ENCODE measurements at places on chromosomes 12 and 14.
A peak's percentile ranks its signal among the peaks of the same experiment; 100 is the strongest.

DNA sequence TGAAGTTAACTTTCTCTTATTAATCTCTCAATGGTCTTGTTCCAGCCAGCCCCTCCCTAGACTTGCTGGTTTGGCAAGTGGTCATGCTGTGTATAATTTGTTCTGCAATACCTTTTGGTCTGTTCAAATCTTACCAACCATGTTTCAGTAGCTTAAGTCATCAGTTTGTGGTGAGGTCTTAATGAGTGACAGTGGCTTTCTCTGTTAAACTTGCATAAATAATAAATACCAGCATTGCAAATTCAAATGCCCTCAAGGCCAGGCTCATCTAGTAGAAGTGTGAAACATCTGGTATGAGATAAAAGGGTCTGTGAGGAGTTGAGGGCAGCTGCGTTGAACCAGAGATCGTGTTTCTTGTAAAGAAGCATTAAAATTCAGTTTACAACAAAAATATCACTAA lies 319.5 kb downstream of the TMEM117 start:
- DNase-seq: no peak

DNA sequence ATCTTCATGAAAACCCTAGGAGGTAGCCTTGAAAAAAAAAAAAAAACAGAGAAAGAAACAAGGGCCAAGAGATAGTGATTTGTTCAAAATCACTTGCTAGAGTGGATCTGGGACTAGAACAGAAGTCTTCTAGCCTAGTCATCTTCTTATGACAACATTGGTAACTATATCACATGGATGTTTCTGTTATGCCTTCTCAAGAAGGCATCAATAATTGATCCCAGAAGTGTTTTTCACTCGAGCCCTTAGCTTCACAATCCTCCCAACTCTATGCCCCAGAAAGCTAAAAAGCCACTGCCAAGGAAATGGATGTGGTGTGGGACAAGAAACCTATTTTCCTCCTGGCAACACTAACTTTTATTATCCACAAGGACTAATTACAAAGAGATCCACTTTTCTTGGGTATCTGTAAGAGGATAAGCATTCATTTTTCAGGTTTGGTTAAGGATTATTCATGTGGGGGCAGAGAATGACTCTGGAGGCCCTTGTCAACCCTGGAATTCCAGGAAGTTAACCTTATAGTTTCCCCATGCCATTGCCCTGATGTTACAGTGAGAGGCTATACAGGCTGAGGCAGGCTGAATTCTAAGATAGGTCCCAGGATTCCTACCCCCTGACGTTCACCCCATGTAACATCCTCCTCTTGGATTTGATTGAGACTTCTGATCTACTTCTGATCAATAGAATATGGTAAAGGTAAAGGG lies 67.7 kb upstream of the CPM start:
- DNase-seq: no peak

- DNase-seq: no peak
Observed at GRCh38 chr12:6292606-6293005, 17.9 kb upstream of the PLEKHG6 start.

DNA sequence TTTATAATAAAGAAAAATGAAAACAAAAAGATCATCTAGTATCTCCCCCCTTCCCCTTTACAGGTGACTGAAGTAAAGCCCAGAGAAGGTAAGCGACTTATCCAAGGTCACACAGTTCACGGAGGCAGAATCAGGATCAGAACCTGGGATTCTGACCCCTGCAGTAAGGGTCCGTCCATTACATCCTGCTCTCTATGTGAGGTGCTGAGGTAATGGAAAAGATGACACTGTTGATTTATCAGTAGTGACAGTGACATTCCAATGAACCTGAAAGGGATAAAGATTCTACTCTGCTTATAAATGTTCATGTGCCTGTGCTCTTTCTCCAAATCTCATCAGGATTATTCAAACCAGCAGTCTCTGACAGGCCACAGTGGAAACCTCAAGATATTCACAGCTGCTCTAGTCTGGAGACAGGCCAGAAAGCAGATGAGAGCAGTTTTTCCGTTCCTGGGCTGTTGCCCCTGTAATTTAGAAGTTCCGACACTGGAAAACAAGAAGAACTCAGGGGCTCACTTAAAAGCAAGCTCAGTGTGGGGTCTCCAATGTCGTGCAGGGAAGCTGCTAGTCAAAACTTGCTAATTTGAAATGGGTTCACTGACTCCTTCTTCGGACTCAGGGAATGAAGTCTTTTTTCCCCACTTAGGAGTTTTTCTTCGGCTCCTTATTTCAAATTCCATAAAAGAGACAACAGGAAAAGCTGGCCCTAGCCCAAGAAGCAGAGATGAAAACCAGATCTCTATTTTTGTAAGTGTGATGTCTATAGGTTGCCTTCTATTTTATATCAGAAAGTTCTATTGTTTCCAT lies 131.8 kb upstream of the EEA1 start:
- DNase-seq: no peak

DNA sequence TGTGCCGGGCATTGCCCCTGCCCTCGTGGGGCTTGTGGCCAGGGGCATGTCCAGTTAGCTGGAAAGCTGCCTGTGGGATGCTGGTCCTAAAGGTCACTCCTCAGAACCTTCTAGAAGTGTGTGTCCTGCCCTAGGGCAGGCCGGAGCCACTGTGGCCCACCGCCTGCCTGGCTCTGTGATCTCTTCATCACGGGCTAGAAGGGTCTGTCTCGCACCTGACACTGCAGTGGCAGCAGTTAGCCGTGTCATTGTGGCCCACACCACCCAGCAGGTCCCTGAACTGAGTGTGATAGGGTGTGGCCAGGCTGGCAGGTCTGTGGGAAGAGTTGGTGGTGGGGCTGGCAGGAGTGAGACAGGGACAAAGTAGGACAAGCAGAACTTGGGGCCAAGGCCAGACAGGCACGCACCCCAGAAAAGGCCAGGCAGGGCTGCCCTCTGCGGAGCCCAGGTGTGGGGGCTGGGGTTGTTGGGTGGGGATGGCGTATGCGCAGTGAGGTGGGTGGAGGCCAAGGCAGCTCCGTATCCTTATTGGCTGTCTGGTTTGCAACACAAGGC lies 41.2 kb downstream of the ADGRD1 start:
- no peak for DNase-seq

DNA sequence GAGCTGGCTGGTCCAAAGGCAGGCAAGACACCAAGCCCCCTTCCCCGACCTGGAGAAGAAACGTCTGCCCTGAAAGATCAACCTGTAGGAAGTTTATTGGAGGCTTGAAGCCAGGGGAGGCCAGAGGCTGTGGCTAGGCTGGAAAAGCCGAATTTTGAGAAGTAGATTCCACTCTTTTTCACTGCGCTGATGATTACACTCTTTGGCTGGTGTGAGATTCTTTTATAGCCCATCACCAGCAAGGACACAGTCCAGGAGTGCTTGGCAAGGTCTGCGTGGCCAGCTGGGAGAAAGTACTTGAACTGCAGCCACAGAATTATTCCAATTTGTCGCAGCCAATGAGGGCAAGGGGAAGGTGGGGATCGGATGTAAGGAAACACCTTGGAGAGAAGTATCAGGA lies 45.0 kb downstream of the SYNE3 start:
- no peak for DNase-seq

DNA sequence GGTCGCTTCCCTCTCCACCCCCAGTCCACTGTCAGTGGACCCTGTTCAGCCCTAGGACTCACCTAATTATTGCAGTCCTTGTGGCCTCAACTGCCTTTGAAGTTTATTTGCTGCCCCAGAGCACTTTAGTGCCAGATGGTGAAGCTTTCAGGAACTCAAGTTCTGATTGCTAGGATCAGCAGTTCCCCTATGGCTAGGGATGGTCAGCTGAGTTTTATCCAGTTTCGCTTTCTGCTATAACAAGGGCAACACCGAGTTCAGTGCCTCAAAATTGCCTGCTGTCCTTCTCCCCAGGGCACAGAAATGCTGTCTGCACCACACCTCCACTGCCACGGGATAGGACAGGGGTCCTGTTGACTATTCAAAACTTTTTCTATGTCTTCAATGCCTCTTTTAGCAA lies 295.0 kb downstream of the GPHN start:
- DNase-seq: no peak

GRCh38 chr12:77946541-77947061 lies 115.9 kb downstream of the NAV3 start:
- DNase-seq: no peak

- DNase-seq: no peak
Observed at GRCh38 chr12:113903381-113903863, 62.7 kb downstream of the RBM19 start.

- no peak for DNase-seq
Observed at GRCh38 chr14:31578266-31578665, 17.1 kb downstream of the NUBPL start.

GRCh38 chr14:90907178-90907577 lies 90.9 kb upstream of the TTC7B start:
- no peak for DNase-seq

DNA sequence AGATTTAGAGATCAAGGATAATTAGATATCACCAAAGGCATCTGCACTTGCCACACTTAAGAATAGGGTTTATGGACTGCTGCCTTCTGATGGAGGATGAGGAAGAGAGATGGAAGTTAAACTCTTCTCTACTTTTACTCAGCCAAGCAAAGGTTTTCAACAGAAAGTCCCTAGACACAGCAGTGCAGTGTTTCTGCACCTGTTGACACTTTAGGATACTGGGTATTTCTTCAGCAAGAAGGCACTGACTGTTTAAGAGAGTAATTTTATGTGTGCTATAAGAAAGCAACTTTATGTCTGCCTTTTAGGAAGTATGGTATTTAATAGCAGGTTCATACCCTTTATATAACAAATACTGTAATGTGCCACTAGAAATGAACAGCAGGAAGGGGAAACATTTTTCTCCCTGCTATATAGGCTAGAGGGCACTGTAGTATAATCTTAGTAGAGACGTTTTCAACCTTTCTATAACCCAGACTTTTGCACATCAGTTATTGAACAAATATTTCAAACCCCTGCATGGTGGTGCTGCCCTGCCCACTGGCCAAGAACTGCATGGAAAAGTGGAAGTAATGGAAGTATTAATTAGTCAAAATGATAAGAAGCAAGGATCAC lies 225.0 kb upstream of the GRIP1 start:
- DNase-seq: no peak

DNA sequence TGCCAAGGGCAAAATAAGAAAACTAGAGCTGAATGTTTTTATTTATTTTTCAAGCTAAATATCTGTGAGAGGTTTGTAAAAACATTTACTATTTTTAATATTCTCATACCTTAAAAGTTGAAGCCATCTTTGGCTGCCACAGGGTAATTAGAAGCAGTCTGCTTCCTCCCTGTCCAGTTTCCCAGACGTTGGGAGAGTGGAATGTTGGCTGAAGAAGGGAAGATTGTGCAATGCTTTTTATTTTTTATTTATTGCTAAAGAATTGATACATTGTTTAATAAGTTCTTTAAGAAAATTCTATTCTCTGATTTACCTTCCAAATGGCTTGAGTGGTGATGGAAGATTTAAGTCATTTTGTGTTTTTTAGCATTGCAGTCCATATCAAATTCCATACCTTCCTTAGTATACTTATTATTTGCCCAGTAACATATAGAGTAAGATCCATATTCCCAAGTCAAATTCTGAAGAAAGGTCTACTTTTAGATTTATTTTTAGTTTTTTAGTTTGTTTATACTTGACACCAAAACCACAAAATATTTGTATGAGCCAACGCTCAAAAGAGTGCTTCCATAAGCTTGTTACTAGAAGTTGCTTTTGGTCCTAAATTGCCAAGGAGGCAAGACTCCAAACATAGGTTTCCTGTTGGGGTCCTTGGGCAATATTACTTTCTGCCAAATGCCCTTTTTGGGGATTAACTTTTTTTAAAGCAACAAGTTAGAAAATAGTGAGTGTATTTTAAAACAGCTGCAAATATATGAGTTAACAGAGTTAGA lies 124.0 kb upstream of the CPM start:
- no peak for DNase-seq

DNA sequence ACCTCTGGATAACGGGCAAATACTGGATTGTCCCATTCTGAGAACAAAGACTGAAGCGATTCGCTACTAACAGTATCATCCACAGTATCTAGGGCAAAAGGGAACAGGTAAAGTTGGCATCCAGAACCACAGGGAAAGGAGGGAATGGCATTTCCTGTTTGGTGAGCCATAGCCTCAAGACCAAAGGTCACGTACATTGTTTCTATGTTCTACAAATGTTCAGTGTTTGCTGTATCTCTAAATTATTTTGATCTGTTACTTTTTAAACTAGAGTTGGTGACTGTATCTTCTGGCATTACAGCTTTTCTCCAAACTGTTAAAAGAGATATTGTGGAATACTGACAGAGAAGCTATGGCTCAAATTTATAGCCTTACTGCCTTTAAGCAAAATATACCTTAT lies 9.7 kb downstream of the MLH3 start:
- DNase-seq: no peak

DNA sequence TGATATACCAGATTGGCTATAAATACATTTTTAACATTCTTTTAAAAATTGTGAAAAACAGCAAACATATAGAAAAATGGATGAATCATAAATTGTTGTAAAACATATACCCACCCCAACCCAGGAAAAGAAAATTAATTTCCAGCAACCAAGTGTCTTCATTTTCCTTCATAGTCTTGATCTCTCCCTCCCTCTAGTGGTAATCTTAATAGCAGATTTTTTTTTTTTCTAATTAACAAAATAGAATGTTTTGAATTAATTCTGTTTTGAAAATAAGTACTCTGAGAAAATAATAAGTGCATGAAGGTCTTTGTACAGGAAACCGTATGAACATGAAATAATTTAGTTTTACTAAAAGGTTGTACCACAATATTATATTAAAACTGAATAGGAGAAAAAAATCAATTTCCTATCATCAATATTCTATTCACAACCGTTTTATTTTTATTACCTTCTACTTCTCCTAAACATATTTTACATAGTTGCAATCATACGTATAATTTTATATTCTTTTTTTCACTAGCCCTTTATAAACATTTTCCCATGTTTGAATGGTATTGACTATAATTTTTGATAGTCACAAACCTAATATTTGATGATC lies 7.0 kb downstream of the ETNK1 start:
- DNase-seq: peak; percentile 41

GRCh38 chr12:130572553-130572952 lies 143.5 kb downstream of the RIMBP2 start:
- DNase-seq: no peak

GRCh38 chr14:25444381-25444780 lies 394.4 kb upstream of the STXBP6 start:
- no peak for DNase-seq

- no peak for DNase-seq
Observed at GRCh38 chr12:88855301-88855700, 275.0 kb upstream of the KITLG start.

- no peak for DNase-seq
Observed at GRCh38 chr14:100341301-100342031, 18.3 kb downstream of the SLC25A47 start.

- peak; percentile 27 for DNase-seq
Observed at GRCh38 chr12:116060764-116061163, 216.7 kb downstream of the MED13L start.

DNA sequence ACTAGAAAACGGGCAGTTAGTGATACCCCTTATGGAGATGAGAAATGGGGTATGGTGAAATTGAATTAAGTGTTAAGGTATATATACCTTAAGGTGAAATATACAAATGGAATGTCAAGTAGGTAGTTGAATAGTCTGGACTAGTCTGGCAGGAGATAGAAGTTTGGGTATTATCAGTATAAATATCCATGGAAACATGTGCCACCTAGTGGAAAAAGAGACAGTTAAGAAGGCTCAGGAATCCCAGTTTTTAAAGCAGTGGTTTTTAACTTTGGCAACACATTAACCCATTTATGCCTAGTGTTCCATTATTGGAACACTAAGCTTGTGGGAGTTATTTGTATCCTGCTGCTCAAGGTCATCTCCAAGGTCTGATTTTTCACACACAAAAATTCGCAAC lies 38.6 kb upstream of the TPH2 start:
- DNase-seq: no peak

- no peak for DNase-seq
Observed at GRCh38 chr12:66041651-66042363, 88.7 kb downstream of the LLPH start.

Data from naive thymus-derived CD4-positive, alpha-beta T cell (primary cell).